Calu3 (cell line): ENCODE measurements at places on chromosomes 4 and X. TPM values are rescaled to one million over a fixed set of nuclear protein-coding genes. Genes with fewer than 3 reads are reported as not detected.

DNA sequence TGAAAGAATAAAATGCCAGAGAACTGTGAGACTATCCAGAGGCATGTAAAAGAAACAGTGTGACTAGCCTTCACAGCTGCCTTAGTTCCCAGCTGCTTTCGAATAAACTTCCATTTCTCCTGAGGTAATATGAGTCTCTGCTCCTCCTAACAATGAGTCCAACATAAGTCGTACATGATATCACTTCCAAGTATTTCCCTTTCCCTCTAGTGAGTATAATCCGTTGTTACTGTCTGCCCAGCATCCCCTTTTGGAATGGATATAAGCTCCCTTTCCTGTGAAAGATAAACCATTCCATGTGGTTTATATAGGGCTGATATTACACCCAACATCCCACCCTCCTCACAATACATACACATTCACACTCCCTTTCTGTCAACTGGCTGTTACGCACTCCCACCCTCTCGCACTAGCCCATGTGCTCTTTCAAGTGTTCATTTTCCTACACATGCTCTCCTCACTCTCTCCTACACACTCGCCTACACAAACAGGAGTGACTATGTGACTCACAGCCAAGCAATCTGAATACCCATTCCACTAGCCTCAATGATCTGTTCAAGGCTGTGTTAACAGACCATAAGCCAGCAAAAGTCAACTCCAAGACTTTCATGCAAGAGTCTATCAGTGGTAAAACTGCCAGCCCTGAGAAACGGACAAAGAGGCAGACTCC lies 5.0 kb downstream of the NAF1 start:
- no peak for DNase-seq
- H3K4me1 ChIP-seq = peaks cover 25% of the 10 kb centered on the region
- H3K27me3 ChIP-seq = no peaks in the 10 kb centered on the region
- peaks cover 27% of the 10 kb centered on the region for H3K36me3 ChIP-seq
- no peak overlapping the region for H3K27ac ChIP-seq
- no peak overlapping the region for H3K4me3 ChIP-seq

DNA sequence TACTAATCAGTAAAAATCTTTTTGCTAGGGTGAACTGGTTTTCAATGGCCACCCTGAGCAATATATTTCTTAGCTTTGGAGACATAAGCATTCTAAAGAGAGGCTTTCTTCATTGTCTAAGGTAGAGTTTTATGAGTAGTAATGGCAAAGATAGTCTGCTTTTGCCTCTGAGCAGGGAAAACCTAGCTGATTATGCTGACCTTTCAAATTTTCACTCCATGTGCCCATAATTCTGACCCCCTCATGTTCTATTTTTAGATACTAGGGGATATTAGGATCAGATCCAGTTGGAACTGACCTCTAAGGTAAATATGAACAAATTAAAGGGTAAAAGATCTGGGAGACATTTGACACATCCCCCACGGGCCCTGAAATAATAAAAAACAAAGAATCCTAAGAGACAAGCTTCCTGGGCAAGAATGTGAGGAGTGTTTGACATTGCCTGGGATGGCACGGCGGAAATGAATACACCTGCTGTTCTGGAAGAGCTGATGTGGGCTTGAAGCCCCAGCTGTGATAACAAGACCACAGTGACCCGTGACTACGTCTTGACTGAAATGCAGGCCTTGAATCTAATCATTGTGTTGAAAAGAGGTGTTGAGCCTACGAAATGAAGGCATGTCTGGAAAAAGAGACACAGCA lies 392.1 kb upstream of the FRG1 start:
- no peak overlapping the region for H3K27ac ChIP-seq
- no peaks in the 10 kb centered on the region for H3K4me1 ChIP-seq
- H3K4me3 ChIP-seq = no peak overlapping the region
- H3K27me3 ChIP-seq = no peaks in the 10 kb centered on the region

Gene PHKA1
- total RNA-seq = 7.4 and 7.8 TPM in 2 replicates

Gene ASB9
- total RNA-seq = 10.8 and 12.2 TPM in 2 replicates
